ENCODE measurements at places on chromosomes 6 and 20.

- DNase-seq = no peak
Measured at GRCh38 chr6:149854532-149854931, 9.6 kb downstream of the LRP11 start.

GRCh38 chr20:16828666-16829305 lies 80.6 kb downstream of the OTOR start:
- no peak for DNase-seq

GRCh38 chr6:142878407-142878806 lies 66.6 kb downstream of the HIVEP2 start:
- DNase-seq = no peak

DNA sequence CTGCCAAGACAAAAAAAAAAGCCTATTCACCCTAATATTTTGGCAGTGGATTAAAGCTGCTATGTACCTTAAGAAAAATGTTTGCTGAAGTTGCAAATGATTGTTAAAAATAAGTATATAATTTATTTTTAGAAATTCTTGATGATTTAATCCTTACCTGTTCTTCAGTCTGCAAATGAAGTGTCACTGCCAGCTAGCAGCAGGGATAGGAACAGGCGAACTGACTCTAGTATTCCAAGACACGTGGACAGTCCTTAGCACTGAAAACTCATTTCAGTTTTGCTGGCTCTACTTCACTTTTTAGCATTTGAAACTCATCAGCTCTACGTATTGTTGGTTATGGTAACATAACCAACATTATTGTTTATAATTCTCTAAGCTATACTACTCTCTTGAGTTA lies 204.4 kb upstream of the ID4 start:
- no peak for DNase-seq

DNA sequence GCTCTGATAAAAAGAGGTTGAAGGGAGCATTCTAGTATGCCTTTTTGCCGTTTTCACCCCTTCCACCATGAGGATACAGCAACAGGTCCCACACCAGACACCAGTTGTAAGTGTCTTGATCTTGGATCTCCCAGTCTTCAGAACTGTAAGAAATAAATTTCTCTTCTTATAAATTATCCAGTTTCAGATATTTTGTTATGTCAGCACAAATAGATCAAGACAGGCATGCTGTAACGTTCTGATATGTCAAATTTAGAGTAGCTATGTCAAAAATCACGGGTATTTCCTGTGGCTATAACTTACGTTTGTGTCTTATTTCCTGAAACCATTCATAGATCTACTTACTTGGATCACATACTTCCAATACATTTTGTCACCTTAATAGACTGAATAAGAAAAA lies 55.9 kb upstream of the CD83 start:
- no peak for DNase-seq

- no peak for DNase-seq
Measured at GRCh38 chr6:39266375-39266774, 37.1 kb upstream of the KCNK5 start.

- DNase-seq = no peak
Measured at GRCh38 chr6:69693762-69694161, 103.0 kb downstream of the LMBRD1 start.

GRCh38 chr6:134480593-134480992 lies 162.7 kb upstream of the SGK1 start:
- no peak for DNase-seq

- no peak for DNase-seq
Measured at GRCh38 chr6:36570264-36570663, 23.0 kb upstream of the STK38 start.

DNA sequence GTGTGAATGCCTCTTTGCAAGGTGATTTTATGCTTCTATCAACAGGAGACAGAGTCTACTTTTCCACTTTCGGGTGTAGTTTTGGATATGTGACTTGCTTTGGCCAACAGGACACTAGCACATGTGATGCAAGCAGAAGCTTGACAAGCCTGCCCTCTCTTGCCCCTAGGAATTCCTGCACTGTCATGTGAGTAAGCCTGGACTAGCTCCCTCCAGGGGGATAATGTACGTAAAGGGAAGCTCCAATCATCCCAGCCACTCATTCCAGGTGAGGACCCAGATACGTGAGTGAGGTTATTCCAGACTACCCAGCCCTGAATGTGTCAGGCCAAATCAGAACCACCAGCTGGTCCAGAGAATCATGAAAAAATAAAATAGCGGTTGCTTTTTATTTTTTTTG lies 33.3 kb downstream of the BEND3 start:
- DNase-seq = no peak

DNA sequence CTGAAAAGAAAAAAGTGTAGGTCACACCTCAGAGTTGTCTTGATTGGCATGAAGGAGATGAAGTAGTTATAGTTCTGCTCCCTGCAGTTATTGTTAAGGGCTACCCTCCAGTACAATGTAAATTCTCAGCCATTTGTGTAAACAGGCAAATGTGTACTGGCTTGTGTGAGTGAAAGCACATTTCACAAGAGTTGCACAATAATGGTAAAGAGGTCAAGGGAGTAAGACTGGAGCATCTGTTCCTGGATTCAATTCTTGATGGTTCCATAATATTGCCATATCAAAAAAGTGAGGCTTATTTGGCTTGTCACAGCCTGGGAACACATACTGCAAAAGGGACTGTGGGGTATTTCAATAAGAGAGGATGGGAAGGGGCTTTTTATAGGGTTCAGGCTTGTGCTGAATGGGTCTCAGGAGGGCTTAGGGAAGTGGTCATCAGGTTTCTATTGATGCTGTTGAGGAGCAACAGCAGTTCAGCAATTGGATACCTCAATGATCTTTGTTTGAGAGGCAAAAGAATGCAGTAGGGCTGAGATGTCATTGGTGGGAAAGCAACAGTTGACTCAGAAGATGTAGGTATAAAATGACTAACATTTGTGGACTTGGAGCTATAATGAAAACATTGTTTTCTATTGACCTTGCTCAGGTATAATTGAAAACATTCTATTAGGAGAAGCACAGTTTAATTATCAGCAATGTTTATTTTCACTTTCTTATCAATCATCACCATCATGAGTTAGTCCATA lies 402.6 kb downstream of the BCKDHB start:
- DNase-seq = no peak

- DNase-seq = no peak
Measured at GRCh38 chr6:21827425-21828202, 234.1 kb downstream of the SOX4 start.

- no peak for DNase-seq
Measured at GRCh38 chr20:59042151-59042795, at the start of gene PRELID3B. PRELID3B (minus strand) TSS chr20:59042786; CDS start chr20:59042730, 56 bp downstream.

DNA sequence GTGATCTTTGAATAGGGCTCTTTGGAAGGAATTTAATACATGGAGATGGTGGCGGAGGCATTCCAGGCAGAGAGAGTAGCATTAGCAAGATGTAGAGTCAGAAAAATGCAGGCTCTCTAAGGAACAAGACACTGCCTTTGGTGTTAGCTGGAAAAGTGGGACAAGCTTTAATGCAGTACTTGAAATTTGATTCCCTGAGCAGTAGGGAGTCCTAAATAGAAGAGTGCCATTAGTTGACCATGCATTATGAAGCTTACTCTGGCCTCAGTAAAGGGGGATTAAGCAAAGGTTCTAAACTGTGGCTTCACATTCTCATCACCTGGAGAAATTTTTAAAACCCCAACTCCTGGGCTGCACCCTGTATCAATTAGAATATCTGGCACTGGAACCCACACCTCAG lies 494.8 kb upstream of the SOX4 start:
- DNase-seq = no peak

GRCh38 chr6:112030206-112030960 lies 23.5 kb upstream of the CCN6 start:
- DNase-seq = no peak

GRCh38 chr6:106804346-106805335 lies 169.9 kb downstream of the CD24 start:
- DNase-seq = no peak

- no peak for DNase-seq
Measured at GRCh38 chr6:52407467-52407866, 12.7 kb upstream of the EFHC1 start.

GRCh38 chr6:28643017-28643740 lies 117.5 kb downstream of the GPX5 start:
- DNase-seq = peak; percentile 46

DNA sequence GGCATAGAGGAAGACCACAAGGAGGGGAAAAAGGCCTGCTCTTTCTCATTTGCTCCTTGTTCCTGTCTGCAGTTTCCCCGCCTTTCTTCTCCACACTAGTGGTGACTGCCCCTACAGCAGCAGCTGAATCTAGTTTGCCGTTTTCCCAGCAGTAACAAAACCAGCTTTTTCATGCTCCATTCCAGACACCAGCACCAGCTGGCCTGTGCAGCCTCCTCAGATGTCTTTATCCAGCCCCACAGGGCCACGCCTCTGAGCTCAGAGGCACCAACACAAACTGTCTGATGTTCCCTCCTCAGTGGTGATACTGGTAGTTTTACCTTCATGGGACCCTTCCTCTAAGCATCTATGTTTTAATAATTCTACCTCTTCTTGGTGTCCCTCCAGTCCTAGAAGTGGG lies 70.4 kb upstream of the SLC24A3 start:
- DNase-seq = no peak

DNA sequence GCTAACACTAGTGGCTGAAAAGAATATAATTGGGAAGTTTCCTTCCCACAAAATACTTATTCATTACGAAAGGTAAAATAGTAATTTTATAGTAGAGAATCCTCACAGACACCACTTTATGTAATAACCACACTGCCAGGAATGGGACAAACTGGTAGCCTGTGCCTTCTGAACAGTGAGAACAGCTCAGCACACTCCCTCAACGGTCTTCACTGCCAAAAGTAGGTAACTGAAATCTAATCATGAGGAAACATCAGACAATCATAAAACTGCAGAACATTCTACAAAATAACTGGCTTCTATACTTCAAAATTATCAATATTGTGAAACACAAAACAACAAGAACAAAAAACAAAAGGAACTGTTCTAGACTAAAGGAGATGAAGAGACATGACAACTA lies 44.1 kb downstream of the NUP153 start:
- DNase-seq = no peak

DNA sequence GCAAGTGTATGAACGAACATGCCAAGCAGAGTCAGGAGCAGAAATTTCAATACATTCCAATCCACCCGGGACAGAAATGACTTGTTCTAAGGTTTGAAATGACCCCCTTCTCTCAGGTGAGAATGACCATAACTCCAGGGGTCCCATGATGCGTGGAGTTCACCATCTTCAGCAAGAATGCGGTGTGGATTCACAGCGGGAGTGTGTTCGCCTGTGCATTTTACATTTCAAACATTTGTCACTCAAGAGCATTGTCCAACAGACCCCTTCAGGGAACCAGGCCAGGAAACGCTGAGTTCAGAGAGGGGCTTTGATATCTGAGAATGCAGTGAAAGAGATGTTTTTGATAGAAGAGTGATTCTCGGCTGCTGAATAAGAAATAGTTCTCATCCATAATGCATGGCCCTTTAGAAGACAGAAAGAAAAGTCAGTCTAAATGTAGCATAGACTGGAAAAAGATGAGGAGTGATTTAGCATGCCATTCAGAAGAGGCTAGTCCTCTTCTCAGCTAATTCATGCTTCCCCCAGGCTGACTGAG lies 200.3 kb upstream of the KCNG1 start:
- no peak for DNase-seq

- DNase-seq = no peak
Measured at GRCh38 chr6:42093582-42094329, 43.4 kb downstream of the TAF8 start.

GRCh38 chr6:125445054-125445453 lies 143.3 kb upstream of the HDDC2 start:
- DNase-seq = no peak

- DNase-seq = no peak
Measured at GRCh38 chr6:156427345-156427744, 349.8 kb upstream of the ARID1B start.

DNA sequence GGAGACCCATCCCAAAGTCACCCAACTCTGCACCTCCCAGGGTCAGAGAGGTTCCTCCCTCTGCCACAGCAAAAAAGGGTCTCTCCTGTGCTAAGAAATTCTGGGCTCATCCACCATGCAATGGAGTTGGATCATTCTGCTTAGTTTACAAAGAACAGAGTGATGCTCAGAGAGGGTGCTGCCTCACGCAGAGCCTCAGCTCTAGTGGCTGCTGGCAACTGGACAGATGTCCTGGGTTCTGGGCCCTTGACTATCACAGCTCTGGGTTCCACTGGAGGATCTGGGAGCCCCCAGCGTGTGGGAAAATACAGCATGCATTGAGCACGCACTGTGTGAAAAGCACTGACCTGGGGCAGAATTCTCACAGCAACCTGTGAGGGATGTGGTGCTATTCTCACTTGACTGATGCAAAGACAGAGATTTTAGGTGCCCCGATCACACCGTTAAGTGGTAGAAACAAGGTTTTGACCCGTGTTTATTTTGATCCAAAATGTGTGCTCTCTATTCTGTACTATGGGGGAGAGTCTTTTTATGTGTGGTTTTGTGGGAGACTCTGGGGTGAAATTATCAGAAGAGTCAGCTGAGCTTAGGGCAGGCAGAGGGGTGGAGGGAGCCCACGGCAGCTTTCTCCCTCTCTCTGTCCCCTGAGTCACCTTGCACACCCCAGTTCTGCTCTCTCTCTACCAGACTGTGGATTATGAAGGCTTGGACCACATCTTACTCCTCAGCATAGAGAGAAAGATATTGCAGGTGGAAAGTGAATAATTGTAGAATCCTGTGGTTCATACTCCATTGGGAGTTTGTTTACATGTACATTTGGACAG lies 19.9 kb downstream of the TREML4 start:
- DNase-seq = no peak

GRCh38 chr20:15406072-15406471 lies 1068.7 kb upstream of the FLRT3 start:
- DNase-seq = no peak

DNA sequence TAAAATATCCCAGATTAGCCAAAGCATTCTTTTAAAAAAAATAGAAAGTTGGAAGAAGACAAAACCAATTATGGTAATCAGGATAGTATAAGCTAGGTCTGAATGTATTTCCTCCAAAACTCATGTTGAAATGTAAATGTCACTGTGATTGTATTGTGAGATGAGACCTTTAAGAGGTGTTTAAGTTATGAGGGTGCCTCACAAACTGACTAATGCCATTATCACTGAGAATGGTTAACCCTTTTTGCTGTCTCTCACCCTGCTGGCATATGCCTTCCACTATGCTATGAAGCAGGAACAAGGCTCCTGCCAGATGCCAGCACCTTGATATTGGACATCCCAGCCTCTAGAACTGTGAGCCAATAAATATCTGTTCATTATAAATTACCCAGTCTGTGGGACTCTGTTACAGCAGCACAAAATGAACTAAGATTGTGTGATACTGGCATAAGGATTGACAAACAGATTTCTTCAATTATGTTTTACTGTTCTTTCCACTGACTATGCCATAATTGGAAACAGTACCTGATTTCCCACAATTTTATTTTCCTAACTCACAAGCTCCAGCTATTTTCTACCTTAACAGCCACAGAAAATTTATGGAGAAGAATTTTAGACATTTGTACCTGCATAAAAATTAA lies 63.8 kb downstream of the IBTK start:
- DNase-seq = no peak

All from stimulated activated CD4-positive, alpha-beta T cell treated with anti-CD3 and anti-CD28 coated beads, Interleukin-4, amount 100 ng/mL, for 48 hours (primary cell).